Osteoblast (primary cell): ENCODE measurements at places on chromosomes 5 and 9.
A peak's percentile ranks its signal among the peaks of the same experiment; 100 is the strongest.

DNA sequence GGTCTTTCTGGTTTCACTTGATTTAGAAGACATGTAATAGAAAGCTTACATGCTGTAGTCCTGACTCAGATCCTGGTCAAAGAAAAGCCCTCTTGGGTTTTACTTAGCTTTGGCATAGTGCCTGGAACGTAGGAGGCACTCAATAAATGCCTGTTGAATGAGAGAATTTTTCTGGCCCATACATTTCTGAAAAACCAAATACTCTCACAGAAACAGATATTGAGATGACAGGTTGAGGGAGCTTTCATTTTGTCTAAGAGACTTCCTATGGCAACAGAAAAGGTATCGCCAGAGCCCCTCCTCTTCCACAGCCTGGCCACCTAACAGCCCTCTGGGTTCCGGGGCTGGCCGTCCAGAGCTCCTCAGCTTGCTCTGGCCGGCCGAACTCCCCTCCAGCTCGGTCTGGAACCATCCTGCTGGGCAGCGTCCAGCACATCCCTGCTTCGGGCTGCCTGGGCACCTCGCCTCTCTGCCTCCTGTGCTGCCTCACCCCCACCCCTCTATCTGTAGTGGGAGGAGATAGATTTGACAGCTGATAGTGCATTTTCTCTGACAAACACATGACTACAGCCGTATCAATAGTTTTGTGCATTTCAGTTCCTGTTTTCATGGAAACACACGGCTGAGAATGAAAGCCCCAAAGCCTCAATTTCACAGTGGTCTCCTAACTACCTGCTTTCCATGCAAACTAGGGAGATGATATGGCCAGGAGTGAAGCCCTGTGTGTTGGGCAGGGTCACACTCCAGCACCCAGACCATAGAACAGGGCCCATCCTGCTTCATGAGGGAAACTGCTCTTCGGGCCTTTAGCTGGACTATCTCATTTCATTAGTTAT, 1.1 kb downstream of the IL4 start:
- peak overlapping the region; percentile 90 for H3K27ac ChIP-seq
- H3K27me3 ChIP-seq = no peaks in the 10 kb centered on the region
- DNase-seq = peak; percentile 98
- peaks cover 35% of the 10 kb centered on the region for H3K4me1 ChIP-seq
- H3K36me3 ChIP-seq = no peaks in the 10 kb centered on the region
- H3K4me3 ChIP-seq = peak overlapping the region; percentile 69

DNA sequence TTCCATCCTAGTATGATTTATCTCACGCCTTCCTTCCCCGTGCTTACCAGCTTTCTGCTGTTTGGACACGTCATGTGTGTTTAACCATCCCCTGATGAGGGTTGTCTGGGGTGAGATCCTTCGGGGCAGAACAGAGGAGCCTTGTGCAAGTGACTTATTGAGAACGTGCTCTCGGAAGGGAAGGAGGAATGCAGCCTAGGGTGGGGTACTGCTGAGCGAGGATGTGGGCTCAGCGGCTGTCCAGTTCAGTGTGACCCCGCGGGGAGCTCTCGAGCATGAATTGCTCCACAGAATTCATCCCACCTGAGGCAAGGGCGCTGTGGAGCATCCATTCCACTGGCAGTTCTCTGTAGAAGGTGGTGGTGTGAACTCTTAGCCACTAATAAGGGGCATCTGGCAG, 4.0 kb downstream of the MYOZ3 start:
- peak; percentile 90 for DNase-seq
- H3K27ac ChIP-seq = no peak overlapping the region
- H3K36me3 ChIP-seq = no peaks in the 10 kb centered on the region
- no peaks in the 10 kb centered on the region for H3K4me1 ChIP-seq

- H3K27me3 ChIP-seq = no peaks in the 10 kb centered on the region
- H3K36me3 ChIP-seq = no peaks in the 10 kb centered on the region
- no peak for DNase-seq
- no peaks in the 10 kb centered on the region for H3K4me1 ChIP-seq
Measured at GRCh38 chr9:27924502-27924901, 351.2 kb upstream of the C9orf72 start.

GRCh38 chr5:150034662-150035061, 34.1 kb downstream of the HMGXB3 start:
- H3K27ac ChIP-seq = peak overlapping the region; percentile 67
- H3K36me3 ChIP-seq = peaks cover 87% of the 10 kb centered on the region
- H3K27me3 ChIP-seq = no peaks in the 10 kb centered on the region
- no peak overlapping the region for H3K4me3 ChIP-seq
- H3K4me1 ChIP-seq = peaks cover 37% of the 10 kb centered on the region
